Retina (tissue), 1 donor: ENCODE measurements at places on chromosomes 12 and 14.

GRCh38 chr12:57370696-57371095, 60.1 kb downstream of the R3HDM2 start:
- no peak for DNase-seq

DNA sequence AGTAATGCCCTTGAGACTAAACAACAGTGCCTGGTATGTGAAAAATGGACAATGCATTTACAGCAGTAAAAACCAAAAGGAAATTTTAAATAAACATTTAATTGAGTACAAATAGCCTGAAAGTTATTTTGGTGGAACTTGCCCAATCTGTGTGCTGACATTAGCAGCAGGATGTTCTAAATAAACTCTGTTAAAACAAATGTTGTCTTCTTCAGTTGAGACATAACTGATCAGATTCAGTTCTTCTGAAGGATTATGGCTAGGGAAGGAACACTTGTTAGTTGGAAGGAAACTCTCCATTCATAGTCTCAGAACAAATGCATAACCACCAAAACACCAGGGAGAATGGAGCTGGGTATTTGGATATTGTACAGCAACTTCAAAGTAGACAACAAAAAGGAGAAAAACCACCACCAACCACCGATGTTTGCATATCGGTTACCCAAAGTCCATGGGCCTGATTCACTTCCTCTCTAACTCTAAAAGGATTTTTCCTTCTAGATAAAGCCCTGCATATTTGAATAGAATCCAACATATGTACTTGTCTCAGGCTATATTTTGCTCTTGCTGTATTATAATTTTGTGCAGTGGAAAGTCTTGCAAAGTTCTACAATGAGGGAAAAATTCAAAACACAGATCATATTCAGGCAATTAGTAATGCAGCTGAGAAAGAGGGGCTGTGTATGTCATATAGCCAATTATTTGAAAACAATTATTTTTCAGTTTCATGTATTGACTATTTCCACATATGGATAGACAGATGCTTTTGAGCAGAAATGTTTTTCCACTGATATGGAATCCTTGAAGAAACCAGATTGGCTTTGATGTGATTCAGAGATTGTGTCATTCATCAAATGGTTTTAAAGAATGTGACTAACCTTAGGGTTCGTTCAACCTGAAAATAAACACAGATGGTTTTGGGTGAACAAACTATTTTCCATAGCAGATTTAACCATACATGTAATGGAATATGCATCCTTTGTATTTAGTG, 152.2 kb upstream of the BMP4 start:
- DNase-seq: no peak

DNA sequence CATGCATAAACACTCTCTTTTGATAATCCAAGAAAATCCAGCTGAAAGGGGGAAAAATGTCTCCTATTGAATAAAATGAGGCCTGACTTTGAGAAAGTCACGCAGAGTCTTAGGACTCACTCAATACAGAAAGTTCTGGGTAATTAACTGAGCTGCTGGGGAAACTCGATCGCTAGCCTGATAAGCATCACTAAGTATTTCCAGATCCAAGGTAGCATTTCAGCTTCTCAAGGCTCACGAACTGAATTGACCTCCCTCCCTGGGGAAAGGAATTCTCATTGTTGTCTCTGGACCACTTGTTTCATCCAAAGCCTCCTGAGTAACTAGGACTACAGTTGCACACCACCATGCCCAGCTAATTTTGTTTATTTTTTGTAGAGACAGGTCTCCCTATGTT, 13.8 kb upstream of the ANAPC5 start:
- DNase-seq: no peak

GRCh38 chr12:52232674-52233461, at the start of gene KRT7:
TSS of gene KRT7 (plus strand) at chr12:52233243. CDS start at chr12:52233297, 54 bp downstream.
- DNase-seq: no peak

- DNase-seq: peak; percentile 46
Observed at GRCh38 chr14:76810953-76811400, 1.7 kb downstream of the ANGEL1 start.

DNA sequence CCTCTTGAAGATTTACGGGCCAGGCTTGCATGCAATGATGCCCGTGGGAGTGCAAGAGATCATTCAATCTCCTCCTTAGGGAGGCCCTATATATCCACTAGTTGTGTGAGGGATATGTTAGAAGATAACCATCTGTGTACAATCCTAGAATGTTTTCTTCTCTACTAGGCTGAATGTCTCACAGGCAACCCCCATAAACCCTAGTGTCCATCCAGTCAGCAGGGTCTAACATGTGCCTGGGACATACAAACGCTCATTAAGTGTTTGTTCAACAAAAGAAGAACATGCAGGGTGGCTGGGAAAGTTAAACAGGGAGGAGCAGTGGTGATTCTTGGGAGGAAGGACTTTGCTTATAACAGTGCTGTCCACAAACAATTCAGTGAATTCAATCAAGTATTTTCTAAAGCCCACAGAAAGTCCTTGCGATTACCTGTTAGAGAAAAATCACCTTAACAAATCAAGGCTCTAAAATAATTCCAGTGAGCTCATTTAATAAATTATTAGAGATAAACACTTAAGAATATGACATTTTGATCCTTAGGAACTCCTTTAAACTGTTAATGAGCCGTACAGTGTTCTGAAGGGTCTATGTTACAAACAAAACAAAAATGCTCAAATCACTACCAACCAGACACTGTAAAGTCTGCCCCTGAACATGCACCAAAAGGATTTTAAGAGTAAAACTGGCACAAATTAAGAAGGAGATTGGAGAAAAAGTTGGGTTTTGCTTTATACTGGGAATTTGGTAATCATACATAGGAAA, 96.6 kb upstream of the FERMT2 start:
- no peak for DNase-seq
